A172 (cell line): ENCODE measurements at places on chromosomes 2 and 18.

DNA sequence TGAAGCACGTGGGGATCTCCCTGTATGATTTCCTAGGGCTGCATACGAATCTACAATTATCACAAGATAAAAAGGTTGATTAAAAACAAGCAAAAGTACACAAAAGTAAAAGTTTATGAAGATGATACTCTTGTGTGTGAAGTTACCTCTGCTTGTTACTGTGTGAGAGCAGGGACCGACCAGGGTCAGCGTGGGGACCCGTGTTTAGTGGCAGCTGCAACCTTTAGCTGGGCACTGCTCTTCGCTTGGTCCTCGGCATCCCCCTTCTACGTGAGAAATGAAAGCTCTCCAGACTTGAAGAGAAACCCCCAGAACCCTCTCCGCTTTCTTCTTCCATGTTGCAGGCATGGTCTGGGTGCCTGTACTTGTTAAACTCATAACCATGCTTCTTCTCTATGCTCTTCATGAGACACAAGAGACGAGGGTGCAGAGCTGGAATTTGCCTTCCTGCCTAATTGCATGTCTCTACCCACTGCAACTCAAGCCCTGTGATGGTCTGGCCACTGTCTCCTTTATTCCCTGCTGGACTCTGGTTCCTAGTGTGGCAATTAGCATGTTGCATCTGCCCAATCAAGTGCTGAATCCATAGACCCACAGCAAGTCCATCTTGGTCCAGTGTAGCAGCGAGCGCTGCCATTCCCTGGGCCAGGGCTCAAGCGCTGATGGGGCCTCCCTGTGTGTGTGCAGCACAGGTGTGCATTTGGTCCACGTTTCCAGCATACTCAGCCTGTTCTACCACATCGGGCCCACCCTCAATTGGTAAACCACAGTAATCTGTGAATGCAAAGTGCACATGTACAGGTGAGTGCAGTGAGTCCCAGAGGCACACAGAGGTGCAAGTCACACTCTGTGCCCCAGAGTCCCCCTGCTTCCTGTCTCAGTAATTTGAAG lies 88.5 kb downstream of the TWIST2 start:
- DNase-seq: no peak

- DNase-seq: no peak
These were observed 68.5 kb downstream of the SFXN5 start for GRCh38 chr2:73003027-73003426.

GRCh38 chr2:216888887-216889622 lies 29.2 kb upstream of the TNP1 start:
- no peak for DNase-seq

DNA sequence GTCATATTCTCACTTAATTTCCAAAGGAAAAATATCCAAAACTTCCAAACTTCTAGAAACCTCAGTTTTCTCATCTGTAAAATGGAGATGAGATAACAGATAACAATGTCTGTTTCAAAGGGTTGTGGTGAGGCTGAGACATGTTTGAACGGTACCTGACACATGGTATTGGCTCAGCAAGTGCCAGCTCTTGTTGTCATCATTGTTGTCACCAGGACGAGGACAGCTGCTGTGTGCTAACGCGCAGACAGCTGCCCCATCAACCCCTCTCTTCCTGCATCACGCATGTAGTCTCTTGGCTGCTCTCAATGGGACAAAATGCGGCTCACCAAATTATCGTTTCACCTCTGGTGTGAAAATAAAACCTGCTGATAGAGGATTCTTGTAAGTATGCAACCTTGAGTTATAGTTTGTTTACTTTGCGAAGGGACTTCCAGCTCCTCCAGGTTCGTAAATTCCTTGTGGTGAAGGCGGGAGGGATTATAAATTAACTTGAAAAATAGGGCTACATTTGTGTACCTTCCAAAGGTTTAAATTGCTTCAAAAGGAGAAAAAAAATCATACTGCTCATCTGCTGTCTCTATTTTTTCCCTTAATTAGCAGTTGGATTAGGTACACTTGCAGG lies 605.4 kb downstream of the BCL11A start:
- no peak for DNase-seq

DNA sequence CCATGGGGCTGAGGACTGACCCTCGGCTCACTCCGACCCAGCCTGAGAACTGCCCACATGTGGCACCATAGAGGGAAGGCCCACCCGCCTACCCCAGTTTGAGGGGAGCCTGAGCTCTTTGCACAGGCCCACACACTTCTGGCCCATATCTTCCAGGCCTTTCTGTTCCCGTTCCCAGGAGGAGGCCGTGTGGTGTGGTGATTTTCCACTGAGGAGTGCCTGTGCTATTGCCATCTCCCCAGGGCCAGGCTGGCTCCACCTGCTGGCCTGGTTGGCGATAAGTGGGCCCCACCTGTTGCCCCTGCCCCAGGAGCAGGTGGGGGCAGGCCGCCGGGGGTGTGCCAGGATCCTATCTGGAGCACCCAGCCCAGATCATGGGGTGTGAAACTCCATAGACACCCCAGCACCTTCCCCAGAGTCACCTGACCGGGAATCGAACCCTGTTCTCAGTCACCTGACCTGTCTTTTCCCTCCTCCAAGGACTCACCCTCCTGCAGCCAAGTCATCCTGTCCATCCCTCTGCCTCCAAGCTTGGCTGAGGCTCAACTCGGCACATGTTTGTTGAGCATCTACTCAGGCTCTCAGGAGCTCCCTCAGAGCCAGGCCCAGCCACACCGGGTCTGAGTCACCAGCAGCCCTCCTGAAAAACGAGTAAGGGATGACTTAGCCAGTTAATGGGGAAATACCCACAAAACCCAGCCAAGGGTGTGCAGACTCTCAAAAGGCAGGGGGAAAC lies 120.1 kb downstream of the CYP26B1 start:
- no peak for DNase-seq

GRCh38 chr18:52334896-52335295 lies 5.1 kb upstream of the DCC start:
- no peak for DNase-seq

- DNase-seq: no peak
These were observed 139.0 kb downstream of the GULP1 start for GRCh38 chr2:188430705-188431104.

DNA sequence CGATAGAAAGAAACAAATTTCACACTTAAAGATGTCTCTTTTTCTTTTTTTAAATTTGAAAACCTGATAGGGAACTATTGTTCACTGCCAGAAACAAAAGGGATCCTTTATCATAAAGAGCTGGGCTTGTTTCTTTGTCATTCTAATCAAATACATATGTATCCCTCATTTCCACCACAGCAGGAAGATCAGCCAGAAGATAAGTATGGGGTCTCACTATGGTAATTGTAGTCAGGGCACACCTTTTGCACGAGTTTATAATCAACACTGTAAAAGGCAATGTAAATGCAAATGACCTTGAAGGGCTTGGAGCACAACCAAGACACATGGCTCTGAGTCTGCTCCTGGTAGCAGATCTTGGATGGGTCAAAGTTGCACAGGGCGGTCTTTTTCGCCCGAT lies 109.5 kb downstream of the NXPH2 start:
- no peak for DNase-seq
